Sigmoid colon (tissue), 7 donors: ENCODE measurements at places on chromosomes 5 and 9. TPM values are rescaled to one million over a fixed set of nuclear protein-coding genes. Genes with fewer than 3 reads are reported as not detected.

DNA sequence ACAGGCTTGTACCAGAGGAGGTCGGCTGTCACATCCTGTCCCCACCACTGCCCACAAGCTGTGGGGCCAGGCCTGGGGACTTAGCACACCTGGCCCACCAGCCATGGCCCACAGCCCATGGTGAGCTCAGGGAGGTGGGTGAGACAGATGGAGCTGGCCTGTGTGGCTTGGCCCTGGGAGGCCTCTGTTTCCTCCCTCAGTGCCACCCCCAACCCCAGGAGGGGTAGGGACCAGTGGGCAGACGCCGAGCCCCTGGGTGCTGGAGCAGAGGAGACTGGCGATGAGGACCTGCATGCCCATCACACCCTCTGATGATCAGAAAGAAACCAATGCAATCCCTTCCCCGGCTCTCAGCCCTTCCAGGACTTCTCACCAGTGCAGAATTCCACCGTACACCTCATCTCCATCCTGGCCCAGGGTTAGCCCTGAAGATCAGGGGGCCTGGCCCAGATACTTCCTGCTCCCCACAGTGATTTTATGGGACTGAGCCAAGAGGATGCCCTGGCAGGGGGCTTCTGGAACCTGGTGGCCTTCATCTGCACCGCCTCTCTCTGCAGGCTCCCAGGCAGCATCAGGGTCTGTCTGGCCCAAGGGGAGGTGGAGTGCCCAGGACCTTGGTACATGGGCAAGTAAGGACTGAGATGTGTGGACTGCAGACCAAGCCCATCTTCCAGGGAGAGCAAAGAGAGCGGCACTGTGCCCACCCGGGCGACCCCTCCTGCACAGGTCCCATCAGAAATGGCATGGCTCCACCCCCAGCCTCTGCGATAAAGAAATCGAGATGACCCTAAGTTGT is 16.9 kb upstream of the NKD2 start:
- peak overlapping the region; percentile 39 for H3K27ac ChIP-seq
- DNase-seq = peak; percentile 65
- H3K4me1 ChIP-seq = peaks cover 12% of the 10 kb centered on the region
- H3K4me3 ChIP-seq = no peak overlapping the region

GRCh38 chr9:121807823-121808278 is 156.4 kb downstream of the DAB2IP start:
- H3K27ac ChIP-seq = no peak overlapping the region
- no peaks in the 10 kb centered on the region for H3K4me1 ChIP-seq
- no peak for DNase-seq
- H3K27me3 ChIP-seq = no peaks in the 10 kb centered on the region

DNA sequence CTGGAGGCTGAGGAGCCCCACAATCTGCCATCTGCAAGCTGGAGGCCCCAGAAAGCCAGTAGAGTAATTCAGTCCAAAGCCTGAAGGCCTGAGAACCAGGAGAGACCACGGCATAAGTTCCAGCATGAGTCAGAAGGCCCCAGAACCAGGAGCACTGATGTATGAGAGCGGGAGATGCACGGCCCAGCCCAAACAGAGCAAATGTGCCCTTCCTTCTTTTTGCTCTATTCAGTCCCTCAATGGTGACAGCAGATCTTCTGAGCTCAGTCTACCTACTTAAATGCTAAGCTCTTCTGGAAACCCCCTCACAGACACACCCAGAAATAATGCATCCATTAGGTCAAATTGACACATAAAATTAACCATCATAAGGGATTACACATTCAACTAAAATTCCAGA is 277.6 kb downstream of the ATPSCKMT start:
- H3K27ac ChIP-seq = no peak overlapping the region
- H3K36me3 ChIP-seq = no peaks in the 10 kb centered on the region
- H3K4me1 ChIP-seq = no peaks in the 10 kb centered on the region
- H3K4me3 ChIP-seq = no peak overlapping the region

DNA sequence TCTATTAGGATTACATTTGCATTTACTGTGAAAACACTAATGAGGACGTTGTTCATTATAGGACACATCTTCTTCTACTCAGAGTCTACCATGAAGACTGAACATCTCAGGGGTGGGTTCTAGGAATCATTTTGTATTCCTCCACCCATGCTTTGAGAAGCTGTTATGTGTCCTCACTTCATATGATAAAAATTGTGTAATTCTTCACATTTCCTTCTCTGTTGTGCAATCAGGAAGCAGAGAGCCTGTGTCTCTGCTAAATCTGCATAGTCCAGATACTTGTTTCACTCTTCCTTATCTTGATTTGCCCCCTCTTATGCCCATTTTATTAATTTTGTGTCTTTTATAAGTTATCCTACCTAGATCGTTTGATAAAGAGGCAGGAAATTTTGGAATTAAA is 97.8 kb upstream of the IQGAP2 start:
- H3K27me3 ChIP-seq = no peaks in the 10 kb centered on the region
- H3K4me3 ChIP-seq = no peak overlapping the region
- no peaks in the 10 kb centered on the region for H3K36me3 ChIP-seq
- no peak for DNase-seq
- H3K4me1 ChIP-seq = no peaks in the 10 kb centered on the region

- peaks cover 61% of the 10 kb centered on the region for H3K4me1 ChIP-seq
- DNase-seq = no peak
- no peak overlapping the region for H3K27ac ChIP-seq
- no peaks in the 10 kb centered on the region for H3K36me3 ChIP-seq
Observed at GRCh38 chr9:121603028-121603427, 48.4 kb upstream of the DAB2IP start.

DNA sequence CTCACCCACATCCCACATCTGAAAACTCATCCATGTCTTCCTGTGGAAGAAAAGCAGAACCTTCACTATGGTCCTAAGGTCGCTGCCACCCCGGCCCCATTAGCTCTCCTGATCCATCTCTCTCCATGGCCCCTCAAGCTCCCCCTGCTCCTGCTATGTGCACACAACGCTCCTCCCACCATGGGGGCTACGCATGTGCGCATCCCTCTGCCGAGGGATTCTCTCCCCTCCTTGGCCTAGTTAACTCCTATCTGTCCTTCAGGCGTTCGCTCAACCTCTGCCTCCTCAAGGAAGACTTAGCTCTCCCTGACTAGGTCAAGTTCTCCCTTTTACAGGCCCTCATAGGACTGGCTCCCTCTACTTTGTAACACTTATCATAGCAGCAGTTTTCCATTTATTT is 9.8 kb downstream of the AKNA start:
- H3K4me1 ChIP-seq = peaks cover 6% of the 10 kb centered on the region
- no peaks in the 10 kb centered on the region for H3K27me3 ChIP-seq
- H3K36me3 ChIP-seq = peaks cover 21% of the 10 kb centered on the region

GPR151 gene
- total RNA-seq = not detected
